ENCODE measurements at places on chromosomes 2 and 18. TPM values are rescaled to one million over a fixed set of nuclear protein-coding genes. Genes with fewer than 3 reads are reported as not detected.

DNA sequence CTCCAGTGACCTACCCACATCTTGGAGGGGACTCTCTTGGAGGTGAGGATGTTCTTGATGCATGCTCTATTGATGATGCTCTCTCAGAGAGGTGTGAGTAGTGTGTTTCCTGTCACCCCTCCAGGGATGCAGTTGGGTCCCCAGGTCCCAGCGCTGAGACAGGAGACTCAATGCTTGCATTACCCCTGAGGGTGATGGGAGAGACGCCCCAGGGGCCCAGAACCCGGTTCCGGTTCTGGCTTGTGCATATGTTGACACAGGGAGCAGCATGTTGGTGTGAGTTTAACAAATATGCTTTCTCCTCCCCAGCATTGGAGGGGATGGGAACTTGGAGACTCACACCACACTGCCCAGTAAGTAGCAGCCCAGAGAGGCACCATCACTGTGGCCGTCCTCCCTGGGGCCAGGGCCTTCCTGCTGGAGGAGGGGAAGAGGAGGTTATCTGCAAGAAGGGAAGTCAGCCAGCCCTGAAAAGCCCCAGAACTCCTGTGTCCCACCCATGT lies 124.5 kb downstream of the PLB1 start:
- DNase-seq = no peak
- H3K27me3 ChIP-seq = no peaks in the 10 kb centered on the region
- peaks cover 4% of the 10 kb centered on the region for H3K4me1 ChIP-seq
- no peaks in the 10 kb centered on the region for H3K36me3 ChIP-seq
- H3K27ac ChIP-seq = no peak overlapping the region
- no peak overlapping the region for H3K4me3 ChIP-seq

- no peak overlapping the region for H3K27ac ChIP-seq
- no peak overlapping the region for H3K4me3 ChIP-seq
- DNase-seq = no peak
- H3K4me1 ChIP-seq = peaks cover 6% of the 10 kb centered on the region
Observed at GRCh38 chr2:119809339-119810048, 49.8 kb downstream of the PTPN4 start.

DNA sequence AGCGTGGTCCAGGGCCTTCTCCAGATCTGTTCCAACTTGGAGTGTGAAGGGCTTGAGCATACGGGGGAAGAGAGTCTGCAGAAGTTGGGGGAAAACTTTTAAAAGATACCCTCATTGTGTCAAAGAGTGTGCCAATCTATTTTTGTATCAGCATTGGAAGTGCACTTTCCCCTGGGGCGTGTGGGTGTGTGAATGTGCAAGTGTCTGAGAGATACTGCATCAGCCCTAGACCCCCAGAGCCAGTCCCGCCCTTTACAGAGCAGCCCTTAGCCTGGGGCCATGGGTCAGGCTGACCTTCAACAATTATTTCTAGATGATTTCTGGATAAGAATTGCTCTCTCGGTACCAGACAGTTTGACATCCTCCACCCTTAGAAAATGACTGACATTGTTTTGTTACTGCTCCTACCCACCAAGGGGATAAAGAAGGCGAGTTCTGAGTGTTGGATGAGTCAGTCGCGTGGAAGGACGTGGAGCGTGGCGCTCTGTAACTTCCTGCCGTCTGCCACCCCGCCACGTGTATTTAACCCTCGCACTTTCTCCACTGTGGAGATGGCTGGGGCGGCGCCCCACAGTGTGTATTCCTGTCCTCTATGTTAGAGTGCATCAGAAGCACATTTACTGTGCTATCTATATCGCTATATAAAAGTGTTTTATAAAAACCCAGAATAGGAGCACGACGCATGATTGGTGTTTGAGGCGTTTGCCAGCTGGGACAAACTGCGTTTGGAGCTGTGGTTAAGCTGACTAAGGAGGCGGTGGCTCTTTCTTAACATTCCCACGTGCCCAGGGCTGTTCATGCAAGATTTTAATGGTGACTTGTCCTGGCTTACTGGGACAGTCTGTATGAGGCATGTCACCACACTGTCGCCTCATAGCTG lies 122.6 kb downstream of the CABLES1 start:
- H3K4me1 ChIP-seq = peaks cover 21% of the 10 kb centered on the region
- H3K4me3 ChIP-seq = no peak overlapping the region
- H3K36me3 ChIP-seq = peaks cover 19% of the 10 kb centered on the region
- DNase-seq = no peak
- H3K27ac ChIP-seq = no peak overlapping the region
- no peaks in the 10 kb centered on the region for H3K27me3 ChIP-seq

The HOXD12 gene
- not detected for total RNA-seq

The POLE4 gene
- total RNA-seq = 37.1 TPM

The BUB1 gene
- 118 TPM for total RNA-seq
